Neural crest cell (in vitro differentiated cells): ENCODE measurements at places on chromosomes 16 and 17.

- no peak for DNase-seq
- H3K27me3 ChIP-seq, result no peaks in the 10 kb centered on the region
- H3K36me3 ChIP-seq, result no peaks in the 10 kb centered on the region
- H3K4me3 ChIP-seq, result no peak overlapping the region
- peak overlapping the region; percentile 92 for H3K27ac ChIP-seq
- peaks cover 37% of the 10 kb centered on the region for H3K4me1 ChIP-seq
Observed at GRCh38 chr16:57377080-57377841, 5.0 kb downstream of the CX3CL1 start.

GRCh38 chr17:81802048-81802758 lies 1.7 kb upstream of the GCGR start:
- H3K4me1 ChIP-seq, result no peaks in the 10 kb centered on the region
- no peak overlapping the region for H3K27ac ChIP-seq
- H3K36me3 ChIP-seq, result no peaks in the 10 kb centered on the region
- H3K27me3 ChIP-seq, result peaks cover 70% of the 10 kb centered on the region

DNA sequence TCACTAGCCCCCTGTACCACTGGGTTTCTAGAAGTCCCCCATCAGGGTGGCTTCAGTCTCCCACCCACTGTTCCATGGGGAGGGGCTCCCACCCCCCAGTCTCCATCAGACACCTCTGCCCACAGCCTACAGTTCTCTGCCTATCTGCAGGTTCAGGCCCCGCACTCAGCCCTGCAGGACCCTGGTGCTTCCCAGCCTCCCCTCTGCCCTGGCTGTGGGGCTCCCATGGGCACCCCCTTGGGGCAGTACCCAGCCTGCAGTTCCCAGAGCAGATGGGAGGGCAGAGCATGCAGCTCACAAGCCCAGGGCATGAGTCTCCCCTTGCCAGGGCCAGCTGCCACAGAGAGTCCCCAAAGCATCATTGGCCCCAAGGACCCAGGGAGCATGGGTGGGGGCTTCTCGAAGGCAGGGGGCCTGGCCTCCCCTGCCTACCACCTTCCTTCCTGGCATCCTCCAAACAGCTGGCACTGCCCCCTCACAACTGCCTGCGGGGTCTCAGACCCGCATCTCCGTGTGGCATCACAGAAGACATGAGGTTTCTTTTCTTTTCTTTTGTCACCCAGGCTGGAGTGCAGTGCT lies 2.8 kb upstream of the MRPL28 start:
- peaks cover 4% of the 10 kb centered on the region for H3K27me3 ChIP-seq
- no peak overlapping the region for H3K27ac ChIP-seq
- H3K4me3 ChIP-seq, result peak overlapping the region; percentile 61
- no peak for DNase-seq

GRCh38 chr16:75443298-75443697 lies 10.0 kb upstream of the CFDP1 start:
- no peaks in the 10 kb centered on the region for H3K4me1 ChIP-seq
- DNase-seq, result no peak
- H3K36me3 ChIP-seq, result peaks cover 11% of the 10 kb centered on the region
- no peak overlapping the region for H3K4me3 ChIP-seq
- H3K27me3 ChIP-seq, result no peaks in the 10 kb centered on the region

GRCh38 chr16:81071805-81072204 lies 5.2 kb downstream of the C16orf46 start:
- peaks cover 9% of the 10 kb centered on the region for H3K4me1 ChIP-seq
- no peaks in the 10 kb centered on the region for H3K27me3 ChIP-seq
- H3K27ac ChIP-seq, result peak overlapping the region; percentile 85
- DNase-seq, result no peak
- H3K36me3 ChIP-seq, result no peaks in the 10 kb centered on the region

GRCh38 chr17:83122834-83123233 lies 43.4 kb downstream of the METRNL start:
- H3K4me1 ChIP-seq, result peaks cover 16% of the 10 kb centered on the region
- no peak overlapping the region for H3K4me3 ChIP-seq
- no peak for DNase-seq
- no peaks in the 10 kb centered on the region for H3K36me3 ChIP-seq
- H3K27ac ChIP-seq, result no peak overlapping the region
- peaks cover 64% of the 10 kb centered on the region for H3K27me3 ChIP-seq

GRCh38 chr17:17303010-17303846 lies at the start of gene NT5M:
Gene NT5M, plus strand, starts transcription at chr17:17303373. Its CDS starts 178 bp downstream, at chr17:17303551.
- H3K36me3 ChIP-seq, result no peaks in the 10 kb centered on the region
- H3K4me1 ChIP-seq, result peaks cover 28% of the 10 kb centered on the region
- DNase-seq, result peak; percentile 66

- H3K36me3 ChIP-seq, result peaks cover 5% of the 10 kb centered on the region
- no peak for DNase-seq
- no peak overlapping the region for H3K4me3 ChIP-seq
- no peaks in the 10 kb centered on the region for H3K27me3 ChIP-seq
- no peak overlapping the region for H3K27ac ChIP-seq
Observed at GRCh38 chr17:69486779-69487637, 72.5 kb downstream of the MAP2K6 start.

DNA sequence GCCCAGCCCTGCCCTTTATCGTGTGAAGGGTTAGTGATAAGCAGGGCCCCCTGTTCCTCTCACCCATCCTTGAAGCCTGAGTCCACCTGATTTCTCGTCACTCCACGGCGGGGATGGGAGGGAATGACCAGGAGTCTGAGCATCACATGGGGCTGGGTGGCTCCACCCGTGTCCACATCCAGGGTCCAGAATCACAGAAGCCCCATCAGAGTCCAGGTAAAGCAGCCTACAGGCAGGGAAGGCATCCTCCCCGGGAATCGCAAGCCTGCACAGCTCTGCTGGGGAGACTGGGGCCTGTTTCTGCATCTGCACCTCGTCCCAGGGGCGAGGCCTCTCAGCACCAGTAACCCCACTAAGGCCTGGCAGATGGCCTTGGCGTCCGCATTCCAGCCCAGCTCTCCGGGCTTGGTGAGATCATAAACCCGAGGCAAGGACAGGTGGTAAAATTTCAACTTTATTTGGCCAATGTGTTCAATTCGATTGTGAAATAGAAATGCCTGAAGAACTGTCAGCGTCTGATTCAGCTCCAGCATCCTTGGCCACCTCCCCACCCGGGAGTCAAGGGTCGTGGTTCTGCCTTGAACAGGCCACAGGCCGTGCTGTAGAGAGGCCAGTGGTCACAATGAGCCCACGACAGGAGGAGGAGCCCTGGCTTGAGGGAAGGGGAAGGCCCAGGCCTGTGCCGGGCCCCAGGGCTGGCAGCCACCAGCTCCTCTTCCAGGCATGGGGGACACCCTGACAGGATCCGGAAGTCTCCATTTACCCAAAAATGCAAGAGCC lies 8.1 kb upstream of the PPP1R27 start:
- no peaks in the 10 kb centered on the region for H3K36me3 ChIP-seq

- DNase-seq, result no peak
- no peaks in the 10 kb centered on the region for H3K27me3 ChIP-seq
- H3K27ac ChIP-seq, result no peak overlapping the region
- H3K36me3 ChIP-seq, result no peaks in the 10 kb centered on the region
- H3K4me3 ChIP-seq, result peak overlapping the region; percentile 83
Observed at GRCh38 chr17:32141258-32141657, 1.0 kb upstream of the RHOT1 start.

DNA sequence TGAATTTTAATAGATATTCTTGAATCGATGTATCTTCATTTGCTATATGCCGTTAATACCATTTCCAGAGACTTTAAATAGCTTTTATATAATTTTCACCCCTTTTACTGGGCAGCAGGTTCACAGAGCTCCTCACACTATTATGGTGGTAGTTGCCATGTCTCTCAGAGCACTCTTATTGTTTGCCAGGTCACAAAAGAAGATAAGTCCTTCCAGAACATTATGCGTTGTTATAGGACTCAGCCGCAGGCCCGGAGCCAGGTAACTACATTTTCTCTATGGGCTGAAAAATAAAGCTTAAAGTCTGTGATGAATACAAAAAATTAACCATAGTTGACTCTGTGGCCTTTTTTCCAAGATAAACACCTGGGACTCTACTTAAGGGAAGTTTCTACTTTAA lies 24.0 kb downstream of the AKTIP start:
- no peaks in the 10 kb centered on the region for H3K4me1 ChIP-seq
- no peak overlapping the region for H3K4me3 ChIP-seq
- H3K27ac ChIP-seq, result no peak overlapping the region
- peaks cover 29% of the 10 kb centered on the region for H3K36me3 ChIP-seq
- DNase-seq, result no peak
- no peaks in the 10 kb centered on the region for H3K27me3 ChIP-seq

- peaks cover 12% of the 10 kb centered on the region for H3K27me3 ChIP-seq
- H3K36me3 ChIP-seq, result no peaks in the 10 kb centered on the region
- H3K4me1 ChIP-seq, result no peaks in the 10 kb centered on the region
- DNase-seq, result no peak
- H3K4me3 ChIP-seq, result no peak overlapping the region
Observed at GRCh38 chr17:47888293-47888692, 7.7 kb upstream of the SP2 start.

- H3K4me1 ChIP-seq, result no peaks in the 10 kb centered on the region
- peaks cover 23% of the 10 kb centered on the region for H3K36me3 ChIP-seq
- no peaks in the 10 kb centered on the region for H3K27me3 ChIP-seq
- DNase-seq, result no peak
- no peak overlapping the region for H3K27ac ChIP-seq
- H3K4me3 ChIP-seq, result no peak overlapping the region
Observed at GRCh38 chr16:27489906-27490305, 59.8 kb downstream of the GTF3C1 start.

DNA sequence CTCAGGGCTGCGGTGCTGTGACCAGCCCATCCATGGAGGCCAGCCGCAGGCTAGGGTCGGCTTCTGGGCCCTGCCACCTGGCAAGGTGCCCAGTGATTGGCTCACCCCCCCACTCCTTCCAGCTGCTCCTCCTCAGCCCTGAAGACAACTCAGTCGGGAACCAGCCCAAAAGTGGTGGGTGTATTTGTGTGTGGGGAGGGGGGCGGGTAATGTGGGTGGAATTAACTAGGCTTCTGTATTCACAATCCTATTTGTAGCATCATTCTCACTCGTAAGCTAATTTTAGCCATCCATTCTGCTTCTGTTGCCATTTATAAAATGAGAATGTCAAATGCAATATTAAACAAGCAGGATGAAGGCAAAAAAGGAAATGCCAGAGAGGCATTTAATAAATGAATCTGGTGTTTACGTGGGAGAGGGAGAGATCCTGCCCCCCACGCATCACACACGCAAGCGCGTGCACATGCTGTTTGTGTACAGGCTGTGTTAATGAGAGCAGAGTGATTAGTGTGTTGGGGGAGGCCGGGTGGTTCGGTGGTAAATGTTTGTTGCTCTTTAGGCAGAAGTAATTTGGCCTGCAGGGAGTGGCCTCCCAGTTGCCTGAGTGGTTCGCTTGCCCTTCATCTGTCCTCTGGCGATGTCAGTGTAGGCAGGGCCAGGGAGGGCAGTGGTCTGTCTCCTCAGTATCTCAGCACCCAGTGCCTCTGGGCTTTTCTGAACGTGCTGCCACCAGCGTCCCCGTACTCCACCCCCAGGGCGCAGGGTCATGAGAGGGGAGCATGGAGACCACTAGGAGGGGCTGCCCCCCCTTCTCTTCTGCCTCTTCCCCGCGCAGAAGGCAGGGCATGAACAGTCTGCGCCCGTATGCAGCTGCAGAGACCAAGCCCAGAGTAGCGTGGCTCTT lies 140.1 kb downstream of the CCDC182 start:
- no peaks in the 10 kb centered on the region for H3K27me3 ChIP-seq
- no peak for DNase-seq
- no peaks in the 10 kb centered on the region for H3K36me3 ChIP-seq
- no peak overlapping the region for H3K4me3 ChIP-seq
- peak overlapping the region; percentile 79 for H3K27ac ChIP-seq

DNA sequence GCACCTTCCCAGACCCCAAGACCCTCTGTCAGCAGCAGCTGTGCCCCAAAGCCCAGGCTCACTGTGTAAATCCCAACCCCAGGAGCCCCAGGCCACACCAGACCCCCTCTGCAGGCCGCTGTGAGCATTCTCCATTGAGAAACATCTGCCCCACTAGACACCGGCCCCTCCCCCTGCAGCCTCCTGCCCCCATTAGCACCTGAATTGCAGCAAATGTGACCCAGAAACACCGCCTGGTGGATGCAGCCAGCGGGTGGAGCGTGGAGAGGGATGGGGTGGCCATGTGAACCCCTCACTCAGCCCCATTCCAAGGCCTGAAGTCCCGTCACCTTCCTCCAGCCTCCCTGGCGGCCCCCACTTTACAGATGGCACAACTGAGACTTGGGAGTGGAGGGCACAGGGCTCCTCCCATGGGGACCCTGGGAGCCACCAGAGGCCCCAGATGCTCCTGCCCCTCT lies 2.2 kb downstream of the UBALD1 start:
- no peak overlapping the region for H3K27ac ChIP-seq
- no peak overlapping the region for H3K4me3 ChIP-seq
- no peak for DNase-seq
- H3K36me3 ChIP-seq, result no peaks in the 10 kb centered on the region
- no peaks in the 10 kb centered on the region for H3K27me3 ChIP-seq
- peaks cover 10% of the 10 kb centered on the region for H3K4me1 ChIP-seq

DNA sequence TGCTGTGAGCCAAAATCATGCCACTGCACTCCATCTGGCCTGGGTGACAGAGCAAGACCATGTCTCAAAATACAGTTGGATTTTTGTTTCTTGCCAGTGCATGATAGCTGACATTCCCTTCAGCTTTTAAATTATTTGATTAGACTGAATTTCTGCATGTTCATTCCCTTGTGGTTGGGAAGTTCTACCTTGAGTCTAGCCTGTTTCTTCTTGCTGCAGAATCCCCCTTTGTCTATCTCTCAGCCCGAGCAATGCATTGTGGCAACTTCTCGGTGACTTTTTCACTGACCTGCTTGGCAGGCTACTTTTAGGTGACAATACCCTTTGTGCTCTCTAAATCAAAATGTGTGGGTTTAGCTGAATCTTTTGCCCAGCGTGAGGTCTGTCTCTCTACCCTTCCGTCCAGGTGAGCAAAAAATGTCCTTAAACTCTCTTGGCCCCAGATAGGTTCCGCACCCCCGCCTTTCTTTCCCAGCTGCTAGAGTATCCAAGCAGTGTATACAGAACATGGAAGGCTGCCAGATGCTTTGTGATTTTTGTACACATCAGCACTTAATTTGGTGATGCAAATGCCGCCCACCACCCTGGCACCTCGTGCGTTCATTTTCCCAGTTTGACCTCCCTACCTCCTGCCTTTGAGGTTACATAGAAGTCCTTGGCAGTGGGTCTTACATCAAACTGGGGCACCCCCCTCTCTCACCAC lies 130.2 kb downstream of the ABCC6 start:
- H3K36me3 ChIP-seq, result peaks cover 4% of the 10 kb centered on the region
- H3K27ac ChIP-seq, result no peak overlapping the region
- H3K4me3 ChIP-seq, result no peak overlapping the region

DNA sequence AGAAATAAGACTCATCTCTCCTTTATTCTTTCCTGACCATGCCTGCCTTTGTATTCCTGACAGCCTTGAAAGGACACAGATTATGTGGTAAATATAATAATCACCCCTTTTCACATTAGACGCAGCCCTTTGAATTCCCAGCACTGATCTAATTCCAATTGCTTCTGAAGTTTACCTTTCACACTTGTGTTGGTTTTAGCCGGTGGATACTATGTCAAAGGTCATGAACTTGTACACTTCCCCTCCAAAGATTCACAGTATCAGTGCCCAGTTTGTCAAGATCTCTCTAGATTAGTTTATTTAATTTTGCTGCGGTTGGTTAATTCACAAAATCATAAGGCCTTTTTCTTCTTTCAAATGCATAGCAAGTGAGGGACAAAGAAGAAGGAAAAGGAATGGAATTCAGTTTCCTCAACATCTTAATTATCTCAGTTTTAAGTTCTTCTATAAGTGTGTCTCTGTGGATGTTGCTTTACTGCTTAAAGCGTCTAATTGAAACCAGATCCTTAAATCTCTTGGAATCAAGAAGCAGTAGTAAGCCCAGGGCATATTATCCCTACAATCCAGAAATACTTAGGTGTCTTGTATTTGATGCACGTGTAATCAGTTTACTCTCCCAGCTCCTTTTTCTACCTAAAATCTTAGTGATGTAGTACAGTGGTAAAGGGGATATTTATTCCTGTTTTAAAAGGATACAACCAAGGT lies 174.3 kb upstream of the TBX2 start:
- no peak for DNase-seq
- no peak overlapping the region for H3K4me3 ChIP-seq
- H3K27me3 ChIP-seq, result no peaks in the 10 kb centered on the region
- no peaks in the 10 kb centered on the region for H3K36me3 ChIP-seq
- no peak overlapping the region for H3K27ac ChIP-seq
